Head of caudate nucleus (tissue), 42 donors: ENCODE measurements at places on chromosomes 2 and 18.

GRCh38 chr2:20128506-20129330 lies 77.3 kb upstream of the LAPTM4A start:
- no peak for DNase-seq

DNA sequence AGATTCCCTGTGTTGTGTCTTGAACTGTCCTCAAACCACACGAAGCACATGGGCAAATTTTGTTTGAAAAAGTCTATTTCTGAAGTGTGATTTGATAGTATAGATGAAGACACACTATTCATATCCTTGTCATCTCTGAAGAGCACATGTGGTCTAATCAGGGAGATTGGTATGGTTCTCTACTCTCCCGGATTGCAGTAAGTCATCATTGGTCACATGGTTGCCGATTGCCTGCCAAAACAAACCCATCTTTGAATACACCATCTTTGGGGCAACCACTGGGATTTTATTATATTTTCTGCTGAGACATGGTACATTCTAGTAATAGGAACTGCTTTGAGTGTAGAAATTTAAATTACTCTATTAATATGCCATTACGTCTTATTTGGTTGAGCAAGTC lies 186.9 kb downstream of the MYO1B start:
- no peak for DNase-seq

DNA sequence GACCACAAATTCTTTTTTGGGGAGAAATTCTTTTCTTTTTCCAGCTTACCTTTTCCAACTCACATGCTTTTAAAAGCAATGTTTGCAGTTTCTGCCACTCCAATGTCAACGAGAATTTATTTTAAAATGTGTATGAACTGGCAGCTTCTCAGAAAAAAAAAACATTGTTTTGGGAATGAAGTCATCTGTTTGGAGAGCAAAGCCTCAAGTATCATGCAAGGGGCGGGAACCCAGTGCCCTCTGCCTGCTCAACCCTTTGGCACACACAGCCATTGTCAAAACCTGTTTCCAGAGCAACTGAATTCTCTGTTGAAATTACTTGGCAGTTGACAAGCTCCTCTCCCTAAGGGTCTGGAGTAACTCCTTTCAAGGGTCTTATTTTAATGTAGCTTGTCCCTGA lies 128.5 kb downstream of the QPCT start:
- no peak for DNase-seq

DNA sequence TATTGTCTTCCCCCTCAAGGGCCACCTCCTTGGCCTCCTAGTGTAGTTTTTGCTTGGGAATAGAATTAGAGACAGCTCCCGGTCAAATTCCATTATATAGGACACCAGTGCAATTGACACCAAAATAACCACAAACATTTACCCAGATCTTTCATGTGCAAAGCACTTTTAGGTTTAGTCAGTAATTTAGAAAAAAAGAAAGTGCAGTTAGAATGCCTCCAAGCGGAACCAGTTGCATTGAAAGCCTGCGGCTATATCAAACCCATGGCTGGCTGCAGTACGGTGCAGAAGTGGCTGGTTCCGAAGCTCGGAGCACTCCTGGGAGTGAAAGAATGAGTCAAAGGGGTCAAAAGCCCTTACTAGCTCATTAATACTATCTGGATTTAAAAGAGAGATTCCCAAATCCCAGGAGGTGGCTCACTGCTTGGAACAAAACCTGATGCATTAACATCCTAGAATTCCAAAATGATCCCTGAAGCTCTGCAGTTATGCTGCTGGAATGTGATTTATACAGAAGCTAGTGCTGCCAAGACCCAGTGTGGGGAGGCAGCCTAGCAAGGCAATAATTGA lies 432.2 kb upstream of the KLHL29 start:
- DNase-seq, result no peak

- DNase-seq, result no peak
Observed at GRCh38 chr2:152611458-152612231, 105.6 kb downstream of the PRPF40A start.
